ENCODE measurements at places on chromosomes 13 and 19. TPM values are rescaled to one million over a fixed set of nuclear protein-coding genes. Genes with fewer than 3 reads are reported as not detected.
A peak's percentile ranks its signal among the peaks of the same experiment; 100 is the strongest.

- peak; percentile 91 for DNase-seq
Observed at GRCh38 chr19:8832132-8833021, at the start of the genes MBD3L1 and ZNF558. TSS of gene MBD3L1 (plus strand) at chr19:8832377. CDS start at chr19:8842679, 10,302 bp downstream. TSS of gene ZNF558 (minus strand) at chr19:8832304. CDS start at chr19:8822659, 9,645 bp downstream.

- no peak for DNase-seq
Observed at GRCh38 chr19:47109541-47110375, 3.8 kb downstream of the ZC3H4 start.

GRCh38 chr19:29881386-29881785 lies 60.7 kb upstream of the URI1 start:
- DNase-seq, result no peak

ATP12A gene
- total RNA-seq, result 0.04 TPM

- DNase-seq, result no peak
Observed at GRCh38 chr13:93496985-93497673, 270.5 kb downstream of the GPC6 start.

ODAD3 gene
- 0.07 TPM for total RNA-seq

ZNF100 gene
- total RNA-seq, result 2.0 TPM

PSG11 gene
- not detected for total RNA-seq

IFNL1 gene
- not detected for total RNA-seq

DNA sequence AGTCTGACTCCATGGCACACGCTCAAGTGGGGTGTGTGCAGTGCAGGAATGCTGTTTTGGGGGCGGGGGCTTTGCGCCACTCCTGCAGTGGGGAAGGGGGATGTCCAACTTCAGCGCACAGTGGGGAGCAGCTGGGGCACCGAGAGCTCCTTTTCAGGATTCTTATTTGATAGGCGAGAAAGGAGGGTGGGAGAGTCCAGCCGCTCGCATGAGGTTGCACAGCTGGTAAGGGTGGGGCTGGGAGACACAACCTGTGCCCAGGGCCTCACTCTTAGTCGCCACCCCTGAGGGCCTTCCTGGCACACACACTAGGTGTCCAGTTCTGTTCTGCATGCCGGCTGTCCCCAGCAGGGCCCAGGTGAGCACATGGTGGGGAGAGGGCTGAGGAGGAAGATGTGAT lies 190.8 kb downstream of the UQCRFS1 start:
- no peak for DNase-seq

All from kidney epithelial cell (primary cell).